Endodermal cell (in vitro differentiated cells): ENCODE measurements at places on chromosomes 7 and 10. TPM values are rescaled to one million over a fixed set of nuclear protein-coding genes. Genes with fewer than 3 reads are reported as not detected.

Gene DIP2C
- total RNA-seq: 13.3 and 13.7 TPM in 2 replicates

Gene C10orf67
- not detected in 2 replicates for total RNA-seq

Gene RNF148
- total RNA-seq: not detected in 3 replicates

Gene HEPACAM2
- not detected in 3 replicates for total RNA-seq

Gene AFAP1L2
- total RNA-seq: 2.2 and 2.9 TPM in 2 replicates

Gene MYOZ1
- 2.4 to 4.7 TPM (median 3.3 TPM) in 3 replicates for total RNA-seq

Gene PNLIPRP1
- total RNA-seq: not detected in 2 replicates

Gene ABI1
- total RNA-seq: 38.7 and 42.2 TPM in 2 replicates

Gene HSPA12A
- 9.0 and 13.9 TPM in 2 replicates for total RNA-seq

Gene MEOX2
- not detected in 2 replicates for total RNA-seq

Gene OR2A1
- total RNA-seq: not detected in 2 replicates

Gene MEIG1
- total RNA-seq: not detected in 3 replicates

Gene THSD7A
- total RNA-seq: 0.42 to 1.5 TPM (median 1.3 TPM) in 3 replicates

Gene LRRC18
- total RNA-seq: not detected in 2 replicates

Gene LOXL4
- total RNA-seq: 0.57 and 1.1 TPM in 2 replicates

Gene TMEM243
- 15.0 to 23.3 TPM (median 22.3 TPM) in 3 replicates for total RNA-seq

Gene ASB4
- total RNA-seq: not detected in 2 replicates

Gene DNAJC1
- 23.5 to 30.4 TPM (median 28.4 TPM) in 3 replicates for total RNA-seq

Gene LDB3
- total RNA-seq: 0.21 to 0.63 TPM (median 0.35 TPM) in 3 replicates

Gene RELN
- 8.5 to 9.2 TPM (median 8.7 TPM) in 3 replicates for total RNA-seq

Gene OR2F2
- not detected in 3 replicates for total RNA-seq

Gene GIMAP6
- not detected in 3 replicates for total RNA-seq

Gene PTPRE
- 0.75 TPM in 2 replicates for total RNA-seq

Gene NAT16
- 0.20 TPM in 1 of 2 replicates, not detected in the other for total RNA-seq

Gene GFRA1
- total RNA-seq: 3.1 and 4.4 TPM in 2 replicates

Gene PSD
- 2.8 and 4.2 TPM in 2 replicates for total RNA-seq

Gene TACR2
- total RNA-seq: not detected in 2 replicates

Gene PRR15
- total RNA-seq: 3.3 and 3.7 TPM in 2 replicates

Gene CALHM1
- total RNA-seq: not detected in 3 replicates

Gene CTAGE4
- 7.7 and 8.7 TPM in 2 replicates for total RNA-seq

Gene ZNF485
- total RNA-seq: 1.6 to 4.6 TPM (median 3.6 TPM) in 3 replicates

Gene COA1
- total RNA-seq: 109 to 149 TPM (median 144 TPM) in 3 replicates

Gene TUBAL3
- not detected in 3 replicates for total RNA-seq

Gene FGFR2
- total RNA-seq: 65.8 and 77.0 TPM in 2 replicates

Gene IDI2
- not detected in 3 replicates for total RNA-seq

Gene WASHC2C
- total RNA-seq: 49.7 and 53.4 TPM in 2 replicates

Gene TMEM270
- not detected in 3 replicates for total RNA-seq

Gene ZNF853
- 12.9 and 14.2 TPM in 2 replicates for total RNA-seq

Gene SSBP1
- total RNA-seq: 179 and 202 TPM in 2 replicates

Gene CRHR2
- not detected in 2 replicates for total RNA-seq

Gene UCN3
- not detected in 3 replicates for total RNA-seq

Gene IGF2BP3
- total RNA-seq: 112 and 123 TPM in 2 replicates

Gene SEMA3E
- 294 and 339 TPM in 2 replicates for total RNA-seq

Gene GNAT3
- total RNA-seq: not detected in 2 replicates

Gene MARVELD1
- total RNA-seq: 47.2 and 47.9 TPM in 2 replicates

Gene FAM241B
- 29.1 to 43.2 TPM (median 42.0 TPM) in 3 replicates for total RNA-seq

Gene ACTR1A
- 90.3 and 91.6 TPM in 2 replicates for total RNA-seq

Gene SEMA4G
- 18.8 to 26.0 TPM (median 20.1 TPM) in 3 replicates for total RNA-seq

Gene ELFN1
- total RNA-seq: 2.1 to 4.6 TPM (median 2.7 TPM) in 3 replicates

Gene RAB19
- total RNA-seq: 4.3 and 5.1 TPM in 2 replicates

Gene XRCC2
- 5.1 to 30.2 TPM (median 26.9 TPM) in 3 replicates for total RNA-seq
